HT-29 (cell line): ENCODE measurements at places on chromosomes 13 and 19.

DNA sequence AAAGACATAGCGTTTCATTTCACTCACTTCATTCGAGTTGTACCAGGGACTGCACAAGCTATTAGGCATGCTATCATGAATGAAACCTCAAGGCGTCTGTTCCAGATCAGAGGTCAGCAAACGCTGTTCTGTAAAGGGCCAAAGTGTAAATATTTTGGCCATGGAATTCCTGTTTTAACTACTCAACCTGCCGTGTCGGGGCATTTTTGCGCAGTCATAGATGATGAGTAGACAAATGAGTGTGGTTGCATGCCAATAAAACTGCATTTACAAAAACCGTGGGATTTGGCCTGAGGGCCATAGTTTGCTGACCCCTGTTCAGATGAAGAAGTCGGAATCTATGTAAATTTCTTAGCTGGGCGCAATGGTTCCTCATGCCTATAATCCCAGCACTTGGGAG lies 6.5 kb downstream of the INSR start:
- no peak for DNase-seq

GRCh38 chr13:40530961-40531360 lies 135.5 kb downstream of the FOXO1 start:
- no peak for DNase-seq

- no peak for DNase-seq
These were observed 18.6 kb upstream of the MLLT1 start for GRCh38 chr19:6298413-6298812.

GRCh38 chr13:111278258-111278657 lies 42.2 kb upstream of the TEX29 start:
- DNase-seq, result no peak

DNA sequence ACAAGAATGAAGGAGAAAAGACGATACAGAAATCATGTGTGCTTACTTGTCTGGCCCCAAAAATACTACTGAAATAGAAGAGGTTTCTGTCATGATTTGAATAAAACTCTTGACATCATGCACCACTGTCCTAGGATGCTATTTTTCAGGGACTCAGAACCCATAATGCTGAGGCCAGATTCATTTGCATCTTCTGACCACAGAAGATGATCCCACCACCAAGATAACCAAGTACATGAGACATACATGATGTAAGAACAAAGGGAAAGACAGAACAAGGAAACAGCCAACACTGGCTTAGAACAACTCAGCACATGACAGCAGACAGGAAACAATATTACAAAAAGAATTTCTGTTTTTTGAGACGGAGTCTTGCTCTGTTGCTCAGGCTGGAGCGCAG lies 2.5 kb downstream of the ZNF552 start:
- no peak for DNase-seq

DNA sequence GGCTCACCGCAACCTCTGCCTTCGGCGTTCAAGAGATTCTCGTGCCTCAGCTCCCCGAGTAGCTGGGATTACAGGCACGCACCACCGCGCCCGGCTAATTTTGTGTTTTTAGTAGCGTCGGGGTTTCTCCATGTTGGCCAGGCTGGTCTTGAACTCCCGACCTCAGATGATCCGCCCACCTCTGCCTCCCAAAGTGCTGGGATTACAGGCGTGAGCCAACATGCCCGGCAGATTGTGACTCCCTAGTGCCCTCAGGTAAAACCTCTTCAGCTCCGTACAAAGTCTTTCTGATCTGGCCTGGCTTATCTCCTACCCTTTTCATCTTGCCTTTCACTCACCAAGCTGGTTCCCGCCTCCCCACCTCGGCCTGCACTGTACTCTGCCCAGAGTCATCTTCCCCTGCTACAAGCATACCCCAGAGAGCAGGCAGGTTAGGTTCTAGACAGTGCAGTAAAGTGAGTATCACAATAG lies 15.0 kb downstream of the BICRA start:
- DNase-seq, result no peak

GRCh38 chr13:97423300-97424045 lies 10.5 kb upstream of the RAP2A start:
- DNase-seq, result no peak

GRCh38 chr13:112790735-112791641 lies 101.2 kb downstream of the ATP11A start:
- DNase-seq, result peak; percentile 64

- no peak for DNase-seq
These were observed 50.0 kb downstream of the MZT1 start for GRCh38 chr13:72677431-72677830.

GRCh38 chr13:23574421-23575145 lies 4.4 kb downstream of the TNFRSF19 start:
- DNase-seq, result no peak

GRCh38 chr19:16897856-16898161 lies 9.0 kb downstream of the F2RL3 start:
- DNase-seq, result no peak

GRCh38 chr13:50129081-50129705 lies 113.9 kb downstream of the KCNRG start:
- no peak for DNase-seq

DNA sequence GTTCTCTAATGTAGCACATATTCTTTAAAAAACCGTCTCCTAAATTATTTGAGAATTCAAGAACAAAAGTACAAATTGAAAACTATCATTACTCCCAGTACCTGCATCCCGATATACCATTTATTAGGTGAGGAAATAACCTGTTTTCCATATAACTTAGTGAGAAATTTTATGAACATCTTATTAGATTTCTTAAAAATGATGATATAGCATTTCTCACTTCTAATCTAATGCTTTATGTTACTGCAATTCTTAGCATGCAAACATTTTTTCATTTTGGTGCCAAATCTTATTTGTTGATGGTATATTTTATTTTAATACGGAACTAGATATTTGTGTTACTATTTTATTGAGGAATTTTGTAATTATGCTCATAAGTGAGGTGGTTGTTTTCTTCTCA lies 1321.3 kb upstream of the SLC10A2 start:
- DNase-seq, result no peak

DNA sequence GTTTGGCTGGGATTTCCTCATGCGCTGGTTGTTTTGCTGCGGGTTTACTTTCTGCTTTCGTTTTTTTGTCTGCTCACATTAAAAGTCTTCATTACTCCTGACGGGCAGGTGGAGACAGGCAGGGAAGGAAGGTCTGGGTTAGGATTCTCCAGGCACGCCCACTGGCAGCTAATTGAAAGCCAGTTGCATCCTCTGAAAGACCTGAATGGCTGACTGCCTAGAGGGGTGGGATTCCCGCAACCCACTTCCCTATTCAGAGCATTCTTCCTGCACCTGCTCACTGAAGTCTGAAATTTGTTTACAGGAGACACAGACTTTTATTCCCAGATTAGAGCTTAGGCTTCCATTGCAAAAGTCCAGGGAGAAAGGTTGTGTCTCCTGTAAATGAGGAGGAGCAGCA lies 172.0 kb downstream of the UQCRFS1 start:
- DNase-seq, result no peak

GRCh38 chr13:50130123-50130946 lies 115.1 kb downstream of the KCNRG start:
- DNase-seq, result peak; percentile 54

- DNase-seq, result no peak
These were observed 43.0 kb downstream of the DIAPH3 start for GRCh38 chr13:60120617-60121336.

- DNase-seq, result no peak
These were observed 22.0 kb downstream of the EPN1 start for GRCh38 chr19:55697069-55697440.

DNA sequence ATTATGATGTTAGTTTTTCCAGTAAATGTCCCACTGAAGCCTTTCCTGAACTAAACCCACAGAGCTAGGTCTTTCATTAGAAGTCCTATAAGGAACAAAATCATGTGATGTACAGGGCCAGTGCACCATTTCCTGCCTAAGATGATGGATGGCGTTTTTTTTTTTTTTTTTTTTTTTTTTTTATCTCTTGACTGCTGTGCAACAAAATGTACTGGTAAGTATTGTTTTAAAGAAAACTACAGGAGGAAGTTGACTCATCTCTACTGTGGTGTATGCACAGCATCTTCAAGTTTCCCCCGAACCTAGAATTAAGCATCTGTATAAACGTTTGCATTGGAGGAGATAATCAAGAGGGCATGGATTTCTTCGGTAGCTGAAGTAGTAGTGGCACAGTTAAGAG lies 197.5 kb downstream of the NBEA start:
- DNase-seq, result no peak

DNA sequence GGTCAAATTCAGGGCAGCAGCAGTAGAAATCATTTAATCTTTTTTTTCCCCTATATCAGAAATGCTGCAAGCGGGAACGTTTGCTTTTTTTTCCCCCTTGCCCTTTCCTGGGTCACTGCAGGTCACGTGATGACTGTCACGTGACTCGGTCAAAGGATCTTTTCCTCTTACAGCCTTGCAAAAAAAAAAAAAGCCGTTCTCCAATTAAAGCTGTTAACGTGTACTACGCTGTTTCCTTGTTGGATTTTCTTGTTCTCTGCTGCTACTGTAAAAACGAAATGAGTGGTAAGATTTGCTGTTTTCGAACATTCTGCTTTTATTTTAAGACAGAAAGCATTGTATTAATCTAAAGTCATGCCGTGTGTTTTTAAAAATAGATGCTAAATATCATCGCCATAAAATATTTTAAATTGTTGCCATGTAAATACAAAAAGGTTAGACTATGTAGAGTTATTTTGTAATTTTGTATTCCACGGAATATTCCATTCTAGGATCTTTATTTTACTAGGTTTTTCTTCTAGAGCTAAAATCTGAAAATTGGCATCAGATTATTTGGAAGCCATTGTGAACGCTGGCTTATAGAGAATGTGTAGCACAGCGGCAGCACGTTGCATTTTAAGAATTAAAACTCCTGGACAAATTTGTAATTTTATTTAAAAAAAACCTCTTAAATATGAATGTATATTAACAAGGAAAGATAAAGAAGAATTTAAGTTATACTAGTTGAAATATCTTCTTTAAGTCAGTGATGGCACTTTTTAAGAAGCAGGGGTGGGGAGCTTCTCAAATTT lies 109.8 kb upstream of the MLNR start:
- peak; percentile 90 for DNase-seq

- DNase-seq, result peak; percentile 94
These were observed 128.6 kb downstream of the USP12 start for GRCh38 chr13:27043013-27043412.

DNA sequence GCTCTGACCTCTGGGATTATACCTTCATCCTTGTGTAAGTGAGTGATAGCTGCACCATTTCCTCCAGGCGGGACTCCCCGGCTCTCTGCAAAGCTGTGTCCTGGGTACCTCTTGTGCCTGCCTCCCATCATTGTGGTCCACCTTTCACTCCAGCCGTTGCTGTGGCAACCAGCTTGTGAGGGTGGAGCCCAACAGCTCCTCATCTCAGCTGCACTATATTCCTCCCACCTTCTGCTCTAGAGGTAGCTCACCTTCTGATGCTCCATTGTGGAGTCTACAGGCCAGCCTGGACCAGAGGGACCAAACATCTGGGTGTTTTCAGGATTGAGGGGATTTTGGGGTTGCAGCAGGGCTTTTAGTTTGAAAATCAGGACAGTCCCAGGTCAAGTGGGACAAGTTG lies 708.2 kb downstream of the UQCRFS1 start:
- DNase-seq, result no peak

- no peak for DNase-seq
These were observed 111.7 kb downstream of the MIPEP start for GRCh38 chr13:23777575-23777870.
